NCI-H1092 treated with DMSO at 0.1 percent for 48 hours (cell line): ENCODE measurements at places on chromosomes 2 and 18.

GRCh38 chr2:85811180-85812093, 57.6 kb downstream of the ATOH8 start:
- DNase-seq: peak; percentile 46

DNA sequence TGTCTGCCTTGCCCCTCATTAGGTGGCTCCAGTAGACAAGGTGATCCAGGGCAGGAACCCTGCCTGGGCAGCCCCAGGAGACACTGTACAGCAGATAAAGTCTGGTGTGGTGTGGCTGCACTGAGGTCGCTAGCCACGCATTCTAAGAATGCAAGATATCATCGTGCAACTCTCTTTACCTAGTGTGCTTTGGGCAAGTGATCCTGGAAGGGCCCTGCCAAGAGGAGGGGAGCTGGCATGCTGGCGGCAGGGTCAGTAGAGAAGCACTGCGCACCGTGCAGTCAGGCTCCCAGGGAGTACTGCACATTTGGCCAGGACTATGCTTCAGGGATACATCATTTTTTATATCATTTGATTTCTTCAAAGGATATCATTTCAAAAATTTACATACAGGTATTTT, 195.3 kb upstream of the SMAD2 start:
- DNase-seq: no peak

DNA sequence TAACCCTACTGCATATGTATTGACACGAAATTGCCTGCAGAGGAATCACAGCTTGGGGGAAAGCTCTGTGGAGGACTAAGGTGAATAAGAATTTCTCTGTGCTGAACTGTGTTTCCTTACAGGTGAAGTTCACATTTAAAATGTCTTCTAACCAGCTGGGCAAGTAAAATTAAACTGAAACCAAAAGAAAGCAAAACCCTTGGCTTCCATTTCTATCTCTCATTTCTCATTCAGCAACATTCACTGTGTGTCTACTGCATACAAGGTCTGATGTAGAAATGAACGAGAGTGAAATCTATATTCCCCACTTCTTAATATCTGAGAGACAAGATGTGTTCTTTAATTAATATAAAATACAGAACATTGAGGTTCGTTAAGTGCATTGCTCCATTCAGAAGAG, 397.3 kb downstream of the SOX11 start:
- no peak for DNase-seq

- DNase-seq: no peak
Measured at GRCh38 chr2:172195836-172196376, 93.2 kb upstream of the DLX2 start.

GRCh38 chr2:172736424-172737174, 954 bp downstream of the RAPGEF4 start:
- peak; percentile 23 for DNase-seq
